PC-9 (cell line): ENCODE measurements at places on chromosomes 7 and 10.

GRCh38 chr7:156456503-156457115 lies 184.0 kb upstream of the RNF32 start:
- H3K36me3 ChIP-seq, result no peaks in the 10 kb centered on the region
- H3K4me3 ChIP-seq, result no peak overlapping the region
- H3K27me3 ChIP-seq, result peaks cover 100% of the 10 kb centered on the region
- H3K27ac ChIP-seq, result no peak overlapping the region
- no peaks in the 10 kb centered on the region for H3K4me1 ChIP-seq
- no peak for DNase-seq

GRCh38 chr7:77464589-77464988 lies 48.4 kb upstream of the GSAP start:
- H3K27ac ChIP-seq, result peak overlapping the region; percentile 67
- peaks cover 21% of the 10 kb centered on the region for H3K4me1 ChIP-seq
- no peaks in the 10 kb centered on the region for H3K27me3 ChIP-seq
- no peaks in the 10 kb centered on the region for H3K36me3 ChIP-seq
- no peak for DNase-seq
- no peak overlapping the region for H3K4me3 ChIP-seq

DNA sequence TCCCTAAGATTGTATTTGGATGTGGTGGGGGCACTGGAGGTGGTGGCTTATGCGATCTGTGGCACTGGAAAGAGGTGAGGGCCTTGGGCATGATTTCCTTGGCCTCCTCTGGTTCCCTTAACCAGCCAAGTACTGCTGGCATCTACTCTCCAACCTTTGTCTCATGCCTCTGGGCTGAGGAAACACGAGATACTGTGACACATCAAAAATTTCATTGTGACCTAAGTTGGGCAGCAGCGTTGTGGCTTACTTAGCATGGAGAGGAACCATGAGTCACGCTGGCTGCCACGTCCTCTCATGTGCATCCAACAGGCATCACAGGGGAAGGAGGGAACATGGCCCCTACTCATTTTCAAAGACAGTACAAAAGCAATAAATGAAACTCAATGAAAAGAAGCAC lies 29.7 kb upstream of the GSDME start:
- no peaks in the 10 kb centered on the region for H3K27me3 ChIP-seq
- H3K4me1 ChIP-seq, result peaks cover 18% of the 10 kb centered on the region
- peak overlapping the region; percentile 78 for H3K27ac ChIP-seq
- H3K36me3 ChIP-seq, result no peaks in the 10 kb centered on the region
- peak; percentile 99 for DNase-seq
- H3K4me3 ChIP-seq, result no peak overlapping the region

GRCh38 chr7:44306606-44307005 lies 18.8 kb downstream of the CAMK2B start:
- no peaks in the 10 kb centered on the region for H3K36me3 ChIP-seq
- H3K27ac ChIP-seq, result no peak overlapping the region
- no peak for DNase-seq
- no peaks in the 10 kb centered on the region for H3K27me3 ChIP-seq

DNA sequence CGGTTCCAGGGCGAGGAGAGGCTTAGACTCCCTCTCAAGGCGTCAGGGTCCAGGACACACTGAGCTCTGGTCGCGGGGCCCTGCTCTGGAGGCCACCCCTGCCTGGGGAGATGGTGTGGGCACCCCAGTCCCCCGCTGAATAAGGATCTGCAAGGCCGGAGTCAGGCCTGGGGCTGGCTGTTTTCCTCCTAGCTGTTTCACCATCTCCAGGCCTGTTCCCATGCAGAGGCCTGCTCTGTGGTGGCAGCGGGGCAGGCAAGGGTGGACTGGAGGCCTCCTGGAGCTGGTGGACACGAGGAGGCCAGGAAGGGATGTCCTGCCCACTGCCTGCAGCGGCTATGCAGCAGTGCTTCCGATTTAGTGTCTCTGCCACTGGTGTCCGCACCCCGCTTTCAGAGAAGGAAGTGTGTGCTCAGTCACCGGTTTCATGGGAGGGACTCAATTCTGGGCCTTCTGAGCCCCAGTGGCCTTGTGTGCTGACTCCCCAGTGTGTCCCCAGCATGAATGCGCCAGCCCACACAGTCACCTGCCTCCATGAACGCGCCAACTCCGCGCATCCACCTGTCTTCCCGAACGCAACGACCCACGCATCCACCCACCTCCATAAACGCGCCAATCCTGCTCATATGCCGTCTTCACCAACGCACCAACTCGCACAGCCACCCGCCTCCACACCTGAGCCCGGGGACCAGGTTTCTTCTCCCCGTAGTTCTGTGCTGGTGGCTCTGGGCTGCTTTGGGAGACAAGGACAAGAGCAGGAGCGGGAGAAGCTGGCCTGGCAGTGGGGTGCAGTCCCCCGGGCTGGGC lies 14.5 kb upstream of the GPR146 start:
- no peak overlapping the region for H3K4me3 ChIP-seq
- no peaks in the 10 kb centered on the region for H3K36me3 ChIP-seq
- peak overlapping the region; percentile 35 for H3K27ac ChIP-seq
- no peak for DNase-seq
- H3K27me3 ChIP-seq, result no peaks in the 10 kb centered on the region

DNA sequence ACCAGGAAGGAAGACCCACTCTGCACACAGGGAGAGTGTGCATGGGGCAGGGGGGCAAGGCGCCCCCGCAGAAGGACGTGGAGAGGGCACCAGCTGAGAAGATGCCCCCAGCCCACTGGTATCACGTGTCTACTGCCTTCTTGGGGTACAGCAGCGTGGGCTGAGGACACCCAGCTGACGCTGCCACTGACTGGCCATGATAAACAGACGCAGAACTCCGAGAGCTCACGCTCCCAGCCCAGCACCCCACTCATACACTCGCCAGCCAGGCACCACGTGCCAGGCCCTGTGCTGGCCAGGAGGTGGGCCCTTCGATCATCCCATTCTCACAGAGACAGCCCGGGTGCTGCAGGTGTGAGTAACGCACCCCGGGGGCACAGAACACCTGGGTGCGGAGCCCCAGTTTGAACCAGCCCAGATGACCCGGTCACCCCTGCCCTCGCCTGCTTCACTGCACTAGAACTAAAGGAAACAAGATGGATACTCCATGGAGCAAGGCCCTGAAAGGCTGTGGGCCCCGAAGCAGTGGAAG lies 199.8 kb downstream of the MAD1L1 start:
- no peaks in the 10 kb centered on the region for H3K27me3 ChIP-seq
- H3K36me3 ChIP-seq, result no peaks in the 10 kb centered on the region
- H3K4me3 ChIP-seq, result no peak overlapping the region
- H3K27ac ChIP-seq, result no peak overlapping the region

DNA sequence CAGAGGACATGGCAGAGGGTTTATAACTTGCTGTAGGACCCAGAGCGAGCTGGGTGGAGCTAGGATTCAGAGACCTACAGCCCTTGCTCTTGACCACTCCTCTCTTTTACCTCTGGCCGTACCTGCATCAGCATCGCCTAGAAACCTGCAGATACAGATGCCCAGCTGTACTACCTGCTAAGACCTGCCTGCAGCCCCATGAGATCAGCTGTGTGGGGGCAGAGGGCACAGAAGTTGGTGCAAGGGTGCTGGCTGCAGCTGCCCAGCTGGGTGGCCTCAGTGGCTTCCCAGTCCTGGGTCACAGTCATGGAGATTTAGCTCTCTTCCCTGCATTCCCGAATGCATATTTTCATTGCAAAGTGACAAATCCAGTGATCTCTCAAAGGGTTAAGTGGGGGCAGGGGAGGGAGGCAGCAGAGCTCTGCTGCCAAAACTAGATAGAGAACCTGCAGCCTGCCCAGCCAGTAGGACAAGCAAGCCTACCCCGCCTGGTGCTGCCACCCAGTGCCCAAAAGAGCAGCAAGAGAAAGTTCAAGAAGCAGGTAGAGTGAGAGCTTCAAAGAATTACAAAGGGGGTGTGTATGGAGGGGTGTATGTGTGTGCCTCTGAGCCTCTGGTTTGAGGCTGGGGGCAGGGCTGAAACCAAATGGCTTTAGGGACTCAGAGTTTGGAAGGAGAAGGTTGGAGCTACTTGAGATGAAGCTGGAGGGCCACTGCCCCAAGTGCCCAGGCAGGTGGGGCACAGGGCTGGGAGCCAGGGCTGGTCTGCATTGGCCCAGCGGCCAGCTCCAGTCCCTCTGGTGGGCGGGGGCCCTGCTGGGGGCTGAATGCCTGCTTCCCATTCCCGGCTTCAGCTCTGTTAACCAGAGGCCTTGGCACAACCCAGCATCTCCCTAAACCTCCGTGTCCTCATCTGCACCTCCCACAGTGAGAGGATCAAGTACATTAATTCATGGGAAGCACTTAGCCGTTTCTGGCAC lies 6.9 kb downstream of the FAM241B start:
- no peak for DNase-seq
- no peak overlapping the region for H3K4me3 ChIP-seq
- H3K36me3 ChIP-seq, result no peaks in the 10 kb centered on the region
- H3K27ac ChIP-seq, result no peak overlapping the region
- H3K27me3 ChIP-seq, result no peaks in the 10 kb centered on the region

GRCh38 chr10:62916141-62916603 lies 100.0 kb upstream of the EGR2 start:
- H3K4me1 ChIP-seq, result no peaks in the 10 kb centered on the region; the same call in 1 of the 2 replicates
- no peaks in the 10 kb centered on the region for H3K27me3 ChIP-seq
- no peaks in the 10 kb centered on the region for H3K36me3 ChIP-seq
- H3K4me3 ChIP-seq, result no peak overlapping the region
- peak overlapping the region; percentile 38 for H3K27ac ChIP-seq

GRCh38 chr10:50529660-50530059 lies 94.1 kb downstream of the SGMS1 start:
- H3K36me3 ChIP-seq, result no peaks in the 10 kb centered on the region
- no peak overlapping the region for H3K4me3 ChIP-seq
- no peak for DNase-seq
- no peaks in the 10 kb centered on the region for H3K27me3 ChIP-seq
- H3K27ac ChIP-seq, result no peak overlapping the region

- H3K27ac ChIP-seq, result peak overlapping the region; percentile 96
- DNase-seq, result no peak
- H3K36me3 ChIP-seq, result no peaks in the 10 kb centered on the region
- H3K4me3 ChIP-seq, result no peak overlapping the region
- H3K4me1 ChIP-seq, result peaks cover 52% of the 10 kb centered on the region
These were observed 19.1 kb upstream of the KLF6 start for GRCh38 chr10:3803927-3804741.

GRCh38 chr10:65670087-65670486 lies 1255.7 kb upstream of the LRRTM3 start:
- H3K27ac ChIP-seq, result no peak overlapping the region
- H3K36me3 ChIP-seq, result no peaks in the 10 kb centered on the region
- DNase-seq, result no peak
- H3K4me3 ChIP-seq, result no peak overlapping the region
- H3K4me1 ChIP-seq, result no peaks in the 10 kb centered on the region
- H3K27me3 ChIP-seq, result no peaks in the 10 kb centered on the region

DNA sequence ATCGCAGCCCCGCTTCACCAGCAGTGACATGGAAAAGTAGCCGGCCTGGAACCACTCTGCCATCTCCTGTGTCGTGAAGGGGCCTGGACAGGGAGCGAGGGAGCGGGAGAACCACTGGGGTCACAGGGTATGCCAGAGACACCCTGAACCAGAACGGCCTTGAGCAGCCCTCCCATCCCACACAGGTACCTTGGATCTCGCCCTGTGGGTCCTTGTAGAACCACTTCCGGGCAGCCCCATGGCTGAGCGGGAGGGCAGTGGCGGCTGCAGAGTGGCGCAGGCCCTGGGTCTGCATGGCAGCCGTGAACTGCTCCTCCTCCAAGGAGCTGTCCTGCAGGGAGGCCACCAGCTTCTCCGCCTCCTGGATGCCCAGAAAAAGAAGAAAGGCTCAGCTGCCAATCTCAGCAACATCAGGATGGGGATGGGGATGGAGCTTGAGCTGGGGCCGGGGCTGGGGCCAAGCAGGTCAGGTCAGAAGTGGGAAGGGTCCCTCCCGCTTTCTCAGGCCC lies 9.5 kb downstream of the GIGYF1 start:
- no peaks in the 10 kb centered on the region for H3K27me3 ChIP-seq
- no peaks in the 10 kb centered on the region for H3K36me3 ChIP-seq
- DNase-seq, result no peak

- H3K27ac ChIP-seq, result no peak overlapping the region
- H3K4me3 ChIP-seq, result no peak overlapping the region
- H3K36me3 ChIP-seq, result no peaks in the 10 kb centered on the region
- no peaks in the 10 kb centered on the region for H3K27me3 ChIP-seq
These were observed 1325.5 kb downstream of the XPNPEP1 start for GRCh38 chr10:108597657-108598319.
